PC-3 (cell line): ENCODE measurements at places on chromosomes 1 and 21. TPM values are rescaled to one million over a fixed set of nuclear protein-coding genes. Genes with fewer than 3 reads are reported as not detected.

DNA sequence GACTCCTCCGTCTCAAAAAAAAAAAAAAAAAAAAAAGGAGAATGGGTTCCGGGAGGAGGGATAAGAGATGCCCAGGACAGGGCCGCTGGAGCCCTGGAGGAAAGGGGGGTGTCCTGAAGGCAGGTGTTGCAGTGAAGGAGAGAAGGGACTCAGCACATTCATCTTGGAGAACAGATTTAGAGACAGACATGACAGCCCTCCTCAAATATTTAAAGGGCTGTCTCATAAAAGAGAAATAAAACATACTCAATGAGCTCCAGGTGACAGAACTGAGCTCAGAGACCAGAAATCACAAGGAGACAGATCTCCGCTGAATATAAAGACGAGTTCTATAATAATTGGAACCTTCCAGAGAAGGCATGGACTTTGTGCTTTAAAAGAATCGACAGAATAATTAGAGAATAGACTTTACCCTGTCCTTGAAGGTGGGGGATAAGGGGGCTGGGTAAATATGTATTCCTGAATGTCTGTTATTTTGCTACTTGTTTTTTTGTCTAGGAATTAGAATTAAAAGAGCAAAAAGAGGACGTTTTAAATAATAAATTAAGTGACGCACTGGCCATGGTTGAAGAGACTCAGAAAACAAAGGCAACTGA lies 52.0 kb upstream of the EFHD2 start:
- no peak for DNase-seq
- H3K4me3 ChIP-seq: no peak overlapping the region
- no peaks in the 10 kb centered on the region for H3K36me3 ChIP-seq
- peak overlapping the region; percentile 85 for H3K27ac ChIP-seq
- peaks cover 46% of the 10 kb centered on the region for H3K4me1 ChIP-seq

- no peak overlapping the region for H3K27ac ChIP-seq
- no peaks in the 10 kb centered on the region for H3K36me3 ChIP-seq
- peaks cover 16% of the 10 kb centered on the region for H3K4me1 ChIP-seq
- no peak overlapping the region for H3K4me3 ChIP-seq
- H3K27me3 ChIP-seq: no peaks in the 10 kb centered on the region
Measured at GRCh38 chr1:244458781-244459180, 2.3 kb upstream of the CATSPERE start.

- no peaks in the 10 kb centered on the region for H3K36me3 ChIP-seq
- no peak overlapping the region for H3K27ac ChIP-seq
- DNase-seq: peak; percentile 76
- H3K4me1 ChIP-seq: peaks cover 18% of the 10 kb centered on the region
- no peaks in the 10 kb centered on the region for H3K27me3 ChIP-seq
Measured at GRCh38 chr1:210438928-210439841, 110.5 kb downstream of the HHAT start.

DNA sequence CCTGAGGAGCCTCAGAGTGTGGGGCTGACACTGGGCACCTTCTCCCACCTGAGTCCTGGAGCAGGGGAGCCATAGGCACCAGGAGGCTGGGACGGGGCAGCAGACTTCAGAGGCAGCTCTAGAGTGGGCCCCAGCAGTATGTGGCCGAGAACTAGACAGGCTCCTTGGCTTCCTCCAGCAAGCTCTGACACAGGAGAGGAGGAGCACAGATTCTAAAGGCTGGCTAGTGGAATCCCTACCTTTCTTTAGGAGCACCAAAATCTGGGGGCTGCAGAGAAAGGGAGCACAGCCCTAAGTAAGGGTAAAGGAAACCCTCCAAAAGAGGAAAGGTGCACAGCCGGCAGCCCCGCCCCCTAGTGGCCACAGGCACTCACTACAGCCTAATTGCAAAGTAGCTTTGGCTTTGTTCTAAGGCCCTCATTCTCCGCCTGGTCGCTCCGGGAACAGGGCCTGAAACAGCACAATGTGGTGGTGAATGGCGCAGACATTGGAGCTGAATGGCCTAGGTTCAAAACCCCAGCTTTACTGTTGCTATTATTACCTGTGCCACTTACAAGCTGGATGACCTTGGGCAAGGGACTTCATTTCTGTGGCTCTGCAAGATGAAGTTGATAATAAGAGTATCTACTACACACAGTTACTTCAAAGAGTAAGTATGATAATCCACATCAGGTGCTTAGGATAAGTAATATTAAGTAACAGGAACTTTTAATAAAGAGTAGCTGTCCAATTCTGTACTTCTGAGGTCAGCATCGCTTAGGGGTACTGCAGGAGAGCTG lies 8.8 kb upstream of the GUCA2A start:
- DNase-seq: peak; percentile 56
- H3K4me1 ChIP-seq: peaks cover 64% of the 10 kb centered on the region
- no peaks in the 10 kb centered on the region for H3K36me3 ChIP-seq

- peak overlapping the region; percentile 37 for H3K27ac ChIP-seq
- peaks cover 26% of the 10 kb centered on the region for H3K4me1 ChIP-seq
- peak overlapping the region; percentile 99 for H3K4me3 ChIP-seq
- no peaks in the 10 kb centered on the region for H3K27me3 ChIP-seq
Measured at GRCh38 chr1:31413405-31414001, 490 bp downstream of the SERINC2 start.

- H3K27ac ChIP-seq: peak overlapping the region; percentile 44
- no peaks in the 10 kb centered on the region for H3K36me3 ChIP-seq
- H3K4me1 ChIP-seq: peaks cover 12% of the 10 kb centered on the region
- DNase-seq: peak; percentile 95
- no peak overlapping the region for H3K4me3 ChIP-seq
Measured at GRCh38 chr1:7470904-7471638, 300.0 kb upstream of the VAMP3 start.

- DNase-seq: no peak
- H3K27ac ChIP-seq: no peak overlapping the region
- no peaks in the 10 kb centered on the region for H3K36me3 ChIP-seq
- H3K27me3 ChIP-seq: no peaks in the 10 kb centered on the region
Measured at GRCh38 chr1:175774921-175775320, 31.5 kb upstream of the TNR start.

GRCh38 chr1:183087001-183087400 lies 63.8 kb downstream of the LAMC1 start:
- no peaks in the 10 kb centered on the region for H3K36me3 ChIP-seq
- H3K27me3 ChIP-seq: no peaks in the 10 kb centered on the region
- no peak overlapping the region for H3K4me3 ChIP-seq
- H3K27ac ChIP-seq: peak overlapping the region; percentile 71

- H3K27ac ChIP-seq: no peak overlapping the region
- peaks cover 2% of the 10 kb centered on the region; the same call in 1 of the 2 replicates for H3K36me3 ChIP-seq
- no peaks in the 10 kb centered on the region for H3K27me3 ChIP-seq
- H3K4me3 ChIP-seq: no peak overlapping the region
Measured at GRCh38 chr1:14222086-14222485, 376.4 kb upstream of the KAZN start.

- H3K27me3 ChIP-seq: no peaks in the 10 kb centered on the region
- no peak overlapping the region for H3K4me3 ChIP-seq
- DNase-seq: peak; percentile 70
- H3K4me1 ChIP-seq: peaks cover 54% of the 10 kb centered on the region
- peak overlapping the region; percentile 94 for H3K27ac ChIP-seq
Measured at GRCh38 chr1:60571811-60572210, 498.2 kb upstream of the C1orf87 start.

- H3K27me3 ChIP-seq: peaks cover 43% of the 10 kb centered on the region
- H3K4me1 ChIP-seq: peaks cover 9% of the 10 kb centered on the region; the same call in 1 of the 2 replicates
- no peak overlapping the region for H3K4me3 ChIP-seq
- DNase-seq: peak; percentile 73
- no peaks in the 10 kb centered on the region for H3K36me3 ChIP-seq
Measured at GRCh38 chr1:203408486-203409481, 57.9 kb upstream of the FMOD start.

DIRAS3 gene
- total RNA-seq: not detected in 2 replicates
